ENCODE measurements at places on chromosomes 11 and 22.

GRCh38 chr11:47185305-47186075 lies 744 bp downstream of the PACSIN3 start:
- no peak for DNase-seq

- no peak for DNase-seq
Observed at GRCh38 chr11:119797123-119797611, 68.2 kb upstream of the NECTIN1 start.

- no peak for DNase-seq
Observed at GRCh38 chr11:126333142-126333541, 22.3 kb upstream of the ST3GAL4 start.

- DNase-seq: no peak
Observed at GRCh38 chr22:30127749-30128166, 47.5 kb downstream of the HORMAD2 start.

DNA sequence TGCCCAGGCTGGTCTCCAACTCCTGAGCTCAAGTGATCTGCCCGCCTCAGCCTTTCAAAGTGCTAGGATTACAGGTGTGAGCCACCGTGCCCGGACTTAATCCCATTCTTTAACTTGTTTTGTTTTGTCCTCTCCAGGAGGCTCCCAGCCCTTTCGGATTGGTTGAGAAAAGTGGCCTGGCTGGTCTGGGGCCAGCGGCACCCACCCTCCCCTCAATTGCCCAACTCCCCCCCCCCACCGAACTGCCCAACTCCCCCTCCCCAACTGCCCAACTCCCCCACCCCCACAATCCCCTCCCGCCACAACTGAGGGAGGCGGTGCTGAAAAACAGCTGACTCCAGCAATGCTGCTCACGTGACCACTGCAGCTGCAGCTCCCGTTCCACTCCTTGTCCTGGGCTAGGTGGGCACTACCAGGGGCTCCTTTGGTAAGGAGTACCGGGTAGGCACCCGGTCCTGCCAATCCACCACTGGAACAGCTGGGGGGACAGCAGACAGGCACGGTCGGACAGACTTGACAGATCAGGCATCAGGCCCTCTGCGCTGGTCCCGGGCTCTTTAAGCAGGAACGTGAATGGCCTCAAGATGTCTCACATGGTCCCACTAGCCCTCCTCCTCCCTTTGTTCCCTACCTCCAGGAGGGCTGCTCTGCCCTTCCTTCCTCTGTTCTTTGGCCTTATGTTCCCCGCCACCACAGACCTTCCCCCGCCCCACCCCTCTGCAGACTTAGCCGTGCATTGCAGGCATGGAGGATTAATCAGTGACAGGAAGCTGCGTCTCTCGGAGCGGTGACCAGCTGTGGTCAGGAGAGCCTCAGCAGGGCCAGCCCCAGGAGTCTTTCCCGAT lies at the start of gene TCN2:
Gene TCN2 (plus strand): TSS at position 720 of the 845 bp plus-strand sequence. CDS start 158 bp downstream, outside the sequence.
- DNase-seq: no peak

DNA sequence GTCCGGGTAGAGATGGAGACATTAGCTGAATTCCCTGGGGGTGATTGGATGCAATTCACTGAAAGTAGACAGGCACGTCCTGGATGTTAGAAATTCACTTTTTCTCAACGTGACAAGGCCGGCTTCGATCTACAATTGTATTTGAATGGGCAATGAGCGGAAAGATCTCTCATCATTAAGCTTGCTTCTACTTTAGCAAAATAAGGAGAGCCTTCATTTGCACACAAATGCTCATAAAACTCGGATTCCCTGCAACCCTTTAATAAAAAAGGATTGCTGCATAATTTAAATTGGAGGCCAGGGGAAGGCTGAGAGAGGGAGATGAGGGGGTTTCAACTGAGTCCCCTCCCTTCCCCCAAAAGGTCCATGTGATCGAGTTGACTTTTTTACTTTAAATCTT lies 10.6 kb upstream of the PAX6 start:
- DNase-seq: no peak

DNA sequence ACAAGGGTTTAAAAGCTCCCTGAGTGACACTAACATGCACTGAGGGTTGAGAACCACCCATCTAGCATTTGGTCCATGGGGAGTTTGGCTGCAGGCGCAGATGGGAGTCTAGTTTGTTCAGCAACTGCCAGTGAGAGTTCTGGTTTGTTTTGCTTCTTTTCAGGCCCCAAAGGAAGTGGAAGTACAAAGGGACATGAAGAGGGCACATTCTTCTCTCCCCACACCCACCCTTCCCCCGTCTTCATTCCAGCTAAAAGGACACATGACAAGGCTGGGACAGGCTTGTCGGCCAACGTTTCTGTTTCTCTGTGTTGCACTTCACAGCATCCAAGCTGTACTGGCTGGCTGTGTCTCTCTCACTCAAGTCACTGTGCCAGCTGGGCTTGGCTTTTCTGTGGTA lies 8.2 kb upstream of the ENDOD1 start:
- no peak for DNase-seq

GRCh38 chr11:102760344-102761035 lies 19.9 kb downstream of the MMP10 start:
- no peak for DNase-seq

DNA sequence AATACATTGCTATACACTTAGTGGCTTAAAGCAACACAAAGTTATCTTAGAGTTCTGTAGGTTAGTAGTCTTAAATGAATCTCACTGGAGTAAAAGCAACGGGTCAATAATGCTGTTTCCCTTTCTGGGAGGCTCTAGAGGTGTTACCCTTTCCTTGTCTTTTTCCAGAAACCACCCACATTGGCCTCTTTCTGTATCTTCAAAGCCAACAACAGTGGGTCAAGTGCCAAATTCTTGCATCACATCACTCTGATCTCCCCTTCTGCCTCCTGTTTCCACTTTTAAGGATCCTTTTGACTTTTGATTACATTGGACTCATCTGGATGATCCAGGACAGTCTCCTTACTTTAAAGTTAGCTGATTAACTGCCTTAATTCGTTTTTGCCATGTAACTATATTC lies 93.6 kb downstream of the DDX10 start:
- DNase-seq: no peak

DNA sequence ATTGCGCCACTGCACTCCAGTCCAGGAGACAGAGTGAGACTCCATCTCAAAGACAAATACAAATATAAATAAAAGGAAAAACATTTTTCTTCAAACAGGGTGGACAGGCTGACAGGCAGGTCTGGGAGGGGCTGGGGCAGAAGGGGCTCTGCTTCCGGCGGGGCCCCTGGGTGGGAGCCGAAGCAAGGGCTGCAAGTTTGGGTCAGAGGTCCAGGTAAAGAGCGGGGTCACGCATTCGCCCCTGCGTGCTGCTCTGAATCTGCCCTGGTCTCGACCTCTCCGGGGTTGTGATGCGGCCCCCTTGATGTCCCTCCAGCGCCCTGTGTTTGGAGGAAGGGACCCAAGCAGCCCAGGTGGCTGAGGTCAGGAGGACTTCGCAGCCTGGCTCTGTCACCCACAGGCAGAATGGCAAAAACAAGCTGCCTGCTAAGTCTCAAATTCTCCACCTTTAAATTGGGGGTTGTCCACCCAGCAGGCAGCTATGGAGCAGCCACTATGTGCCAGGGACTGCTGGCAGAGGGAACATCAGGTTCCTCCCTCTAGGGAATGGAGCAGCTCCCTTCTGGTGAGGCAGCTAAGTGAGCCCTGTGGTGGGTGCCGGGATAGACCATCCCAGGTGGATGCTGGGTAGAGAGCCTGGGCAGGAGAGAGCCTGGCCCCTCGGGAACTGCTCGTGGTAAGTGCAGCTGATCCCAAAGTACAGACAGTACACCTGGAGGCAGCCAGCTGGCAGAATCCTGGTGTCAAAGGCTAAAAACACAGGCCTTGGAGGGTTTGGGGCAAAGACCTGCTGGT lies 10.3 kb upstream of the PHF21B start:
- DNase-seq: no peak

DNA sequence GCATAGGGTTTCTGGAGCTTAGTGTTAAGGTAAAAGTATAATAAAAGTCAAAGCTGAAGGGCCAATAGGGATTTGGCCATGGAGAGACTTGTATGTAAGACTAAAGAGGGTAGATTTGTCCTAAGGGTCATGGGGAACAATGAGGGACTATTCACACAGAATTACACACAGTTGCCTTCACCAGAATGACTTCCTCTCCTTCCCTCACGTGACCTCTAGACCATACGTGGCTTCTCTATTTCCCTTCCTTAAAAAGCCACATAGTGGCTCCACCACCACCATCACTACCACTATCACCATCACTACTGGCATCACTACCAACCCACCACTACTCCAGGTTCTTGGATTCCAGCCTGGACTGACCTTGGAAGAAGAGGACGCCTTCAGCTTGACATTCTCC lies 2.8 kb downstream of the HPX start:
- no peak for DNase-seq

GRCh38 chr11:69868006-69868810 lies 49.0 kb upstream of the FGF3 start:
- DNase-seq: no peak

DNA sequence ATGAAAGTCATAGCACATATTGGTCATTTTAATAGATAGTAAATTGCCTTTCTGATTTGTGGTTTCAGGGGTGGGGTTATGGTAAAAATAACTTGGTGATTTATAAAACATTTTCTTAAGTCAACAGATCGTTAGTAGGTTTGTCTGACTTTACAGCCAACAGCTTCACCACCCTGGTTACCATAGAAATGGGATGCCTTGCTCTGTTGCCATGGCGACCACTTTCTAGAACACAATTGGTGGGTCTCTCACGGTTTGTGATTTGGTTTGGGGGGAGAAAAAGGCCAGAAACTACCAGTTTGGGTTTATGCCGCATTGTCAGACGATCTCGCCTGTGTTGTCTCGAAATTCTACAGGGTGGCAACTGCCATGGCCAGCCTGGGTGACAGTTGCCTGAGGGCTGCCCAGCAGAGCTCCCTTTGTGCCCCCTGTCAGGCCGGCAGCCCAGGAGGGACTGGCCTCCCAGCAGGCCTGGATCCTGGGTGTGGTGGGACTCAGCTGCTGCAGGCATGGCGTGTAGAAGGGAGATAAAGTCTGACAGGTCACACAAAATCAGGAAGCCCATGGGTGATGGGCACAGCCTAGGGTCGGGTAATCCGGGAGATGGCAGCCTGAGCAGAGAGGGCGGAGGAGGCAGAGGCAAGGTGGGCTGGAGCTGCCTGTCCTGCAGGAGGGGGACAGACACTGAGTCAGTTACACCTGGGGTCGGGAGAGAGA lies 30.9 kb downstream of the KCNC1 start:
- DNase-seq: no peak

DNA sequence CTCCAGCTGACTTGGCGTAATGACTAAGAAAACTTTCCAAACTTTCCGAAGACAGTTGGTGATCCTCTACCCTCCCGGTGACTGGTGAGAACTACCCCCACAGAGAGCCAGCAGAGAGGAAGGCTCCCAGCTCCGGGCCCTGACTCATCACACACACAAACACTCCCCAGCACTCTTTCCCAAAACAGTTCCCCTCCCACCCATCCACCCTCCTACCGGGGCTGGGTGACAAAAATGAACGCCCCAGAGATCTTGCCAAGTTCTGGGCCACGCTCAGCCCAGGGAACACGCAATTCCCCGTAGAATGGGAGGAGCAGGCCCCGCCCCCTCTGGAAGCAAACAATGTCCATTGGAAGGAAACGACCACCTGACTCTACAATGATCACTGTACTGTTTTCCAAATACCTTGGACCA lies 21.3 kb upstream of the JAM3 start:
- DNase-seq: no peak

DNA sequence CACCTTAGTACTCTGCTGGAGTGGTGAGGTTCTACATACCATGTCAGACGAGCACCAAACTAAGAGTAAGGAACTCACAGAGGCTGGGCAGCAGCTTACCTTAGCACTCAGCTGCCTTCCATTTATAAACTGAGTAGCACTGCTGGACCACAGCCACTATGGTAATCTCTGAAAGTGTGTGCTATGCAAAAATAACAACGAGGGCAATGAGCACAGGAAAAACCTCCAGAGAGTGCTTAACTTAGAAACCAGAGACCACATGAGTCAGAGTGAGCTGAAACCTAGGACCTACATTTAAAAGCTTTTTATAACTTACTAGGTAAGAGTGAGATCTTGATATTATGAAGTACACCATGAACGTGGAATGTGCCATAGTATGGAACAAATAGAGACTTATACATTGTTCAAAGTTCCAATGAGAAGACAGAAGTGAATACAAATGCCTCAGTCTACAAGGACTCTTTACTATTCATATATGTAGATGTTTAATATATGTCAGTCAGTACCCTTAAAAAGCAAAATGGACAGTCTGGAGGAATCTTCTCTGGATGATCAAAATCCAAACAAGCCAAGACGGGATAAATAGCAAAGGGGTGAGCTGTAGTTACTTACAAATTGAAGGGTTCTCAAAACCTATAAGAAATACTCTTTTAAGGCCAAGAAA lies 17.2 kb upstream of the CD59 start:
- no peak for DNase-seq

- DNase-seq: no peak
Observed at GRCh38 chr11:79092791-79093353, 348.0 kb downstream of the TENM4 start.

DNA sequence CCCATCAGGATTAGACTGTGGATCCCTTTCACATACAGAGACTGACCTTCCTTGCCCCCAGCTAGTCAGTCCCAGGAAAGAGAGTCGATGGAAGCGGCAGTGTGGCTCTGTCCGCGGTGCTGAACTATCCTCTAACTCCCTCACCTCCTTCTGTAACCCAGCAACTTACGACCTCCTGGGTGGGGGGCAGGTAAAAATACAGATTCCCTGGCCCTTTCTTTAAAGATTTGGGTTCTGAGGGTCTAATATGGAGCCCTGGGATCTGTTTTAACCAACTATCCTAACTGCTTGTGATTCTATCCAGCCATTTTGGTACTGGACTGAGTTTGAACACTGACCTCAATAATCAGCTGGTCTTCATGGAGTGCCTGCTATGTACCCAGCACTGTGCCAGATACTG lies 23.2 kb downstream of the MFNG start:
- DNase-seq: no peak

- DNase-seq: no peak
Observed at GRCh38 chr11:119222308-119222707, 16.2 kb downstream of the CBL start.

GRCh38 chr22:39643311-39644083 lies 72.9 kb downstream of the CACNA1I start:
- no peak for DNase-seq

- no peak for DNase-seq
Observed at GRCh38 chr22:29385748-29386147, 2.6 kb downstream of the AP1B1 start.

GRCh38 chr11:128686745-128687177 lies 7.1 kb upstream of the FLI1 start:
- no peak for DNase-seq

- no peak for DNase-seq
Observed at GRCh38 chr11:130071211-130071712, 1.6 kb downstream of the APLP2 start.

GRCh38 chr11:115965767-115966504 lies 461.7 kb upstream of the CADM1 start:
- DNase-seq: no peak

DNA sequence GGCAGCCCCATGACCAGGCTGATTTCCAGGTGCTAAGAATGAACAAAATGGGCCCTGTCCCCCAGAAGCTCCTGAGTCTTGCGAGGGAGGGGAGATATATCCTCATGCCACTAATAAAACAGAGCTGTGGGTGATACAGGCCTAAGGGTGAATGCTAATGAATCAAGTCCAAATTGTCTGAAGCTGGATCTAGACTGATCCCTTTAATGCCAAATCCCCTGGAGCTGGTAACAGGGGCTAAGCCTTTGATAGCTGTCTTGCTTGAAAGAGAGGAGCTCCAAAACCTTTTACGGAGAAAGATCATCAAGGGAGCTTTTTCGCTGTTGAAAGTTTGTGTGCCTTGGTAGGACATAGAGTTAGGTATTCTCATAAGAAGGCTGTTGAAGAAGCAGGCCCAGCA lies 79.7 kb downstream of the PPFIBP2 start:
- no peak for DNase-seq
